ENCODE measurements at places on chromosomes 3 and 15.

DNA sequence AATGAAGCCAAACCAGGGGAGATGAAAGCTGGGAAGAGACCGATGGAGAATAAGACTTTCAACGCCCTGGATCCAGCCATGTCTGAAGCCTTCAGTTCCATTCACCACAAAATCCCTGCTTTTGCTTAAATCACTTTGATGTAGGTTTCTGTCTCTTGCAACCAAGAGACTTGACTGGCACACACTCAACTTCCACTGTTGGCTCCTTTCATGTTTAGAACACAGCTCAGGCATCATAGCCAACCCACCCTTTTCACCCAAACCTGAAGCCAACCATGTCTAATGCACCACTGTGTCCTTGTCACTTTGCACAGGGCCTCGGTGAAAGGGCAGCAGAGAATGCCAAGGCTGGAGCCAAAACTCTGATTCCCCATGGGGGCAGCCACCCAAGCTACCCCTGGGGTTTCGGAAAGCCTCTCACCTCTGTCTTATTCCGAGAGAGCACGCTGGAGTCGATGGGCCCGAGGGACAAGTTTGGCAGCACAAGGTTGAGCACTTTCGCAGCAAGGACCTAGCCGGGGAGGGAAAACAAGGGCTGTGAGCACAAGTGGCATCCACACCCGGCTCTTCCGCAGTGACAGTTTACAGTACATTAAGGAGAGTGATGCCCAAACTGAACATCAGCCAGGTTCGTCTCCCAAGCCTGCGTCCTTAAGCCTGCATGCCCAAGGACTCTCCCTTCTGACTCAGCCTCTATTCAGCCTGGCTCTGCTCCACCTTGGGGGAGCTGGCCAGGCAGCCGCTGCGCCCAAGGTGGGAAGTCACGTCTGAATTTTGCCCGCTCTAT is 37.6 kb downstream of the ABTB1 start:
- no peak for DNase-seq

GRCh38 chr3:139808201-139808600 is 126.8 kb upstream of the CLSTN2 start:
- no peak for DNase-seq

DNA sequence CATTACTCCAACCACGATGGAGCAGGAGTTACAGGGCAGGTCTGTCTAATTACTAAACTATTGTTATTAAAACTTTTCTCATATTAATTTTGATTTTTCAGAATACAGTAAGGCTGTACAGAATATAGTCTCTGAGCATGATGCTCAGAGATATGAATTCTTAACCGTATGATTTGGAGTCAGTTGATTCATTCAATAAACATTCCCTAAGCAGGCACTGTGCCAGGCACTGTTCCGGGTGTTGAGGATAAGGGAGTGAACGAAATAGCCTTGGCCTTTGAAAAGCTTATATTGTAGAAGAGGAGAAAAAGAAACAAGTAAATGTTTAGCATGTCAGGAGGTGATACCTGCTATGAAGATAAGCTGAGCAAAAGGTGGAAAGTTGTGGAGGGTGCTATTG is 187.3 kb downstream of the KCNAB1 start:
- DNase-seq = peak; percentile 59

DNA sequence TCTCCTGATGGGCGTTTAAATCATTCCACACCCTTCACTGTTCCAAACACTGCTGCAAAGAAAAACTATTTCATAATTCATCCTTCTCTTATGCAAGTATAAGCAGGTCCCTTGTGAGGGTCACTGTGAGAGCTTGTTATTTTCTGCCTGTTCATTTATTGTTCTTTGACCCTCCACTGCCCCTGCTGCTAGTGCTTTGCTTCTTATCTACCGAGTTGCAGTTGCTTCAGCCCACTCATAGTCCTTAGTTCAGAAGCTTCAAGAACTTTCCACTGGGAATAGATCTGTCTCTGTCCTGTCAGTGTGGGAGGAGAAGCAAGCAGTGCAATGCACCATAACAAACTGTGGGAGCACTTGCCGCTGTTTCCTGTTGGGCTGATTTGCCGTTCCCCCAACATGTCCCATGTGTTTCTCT is 39.8 kb downstream of the RIOX2 start:
- DNase-seq = peak; percentile 22

- DNase-seq = no peak
Measured at GRCh38 chr15:57463360-57463759, 87.1 kb downstream of the CGNL1 start.

DNA sequence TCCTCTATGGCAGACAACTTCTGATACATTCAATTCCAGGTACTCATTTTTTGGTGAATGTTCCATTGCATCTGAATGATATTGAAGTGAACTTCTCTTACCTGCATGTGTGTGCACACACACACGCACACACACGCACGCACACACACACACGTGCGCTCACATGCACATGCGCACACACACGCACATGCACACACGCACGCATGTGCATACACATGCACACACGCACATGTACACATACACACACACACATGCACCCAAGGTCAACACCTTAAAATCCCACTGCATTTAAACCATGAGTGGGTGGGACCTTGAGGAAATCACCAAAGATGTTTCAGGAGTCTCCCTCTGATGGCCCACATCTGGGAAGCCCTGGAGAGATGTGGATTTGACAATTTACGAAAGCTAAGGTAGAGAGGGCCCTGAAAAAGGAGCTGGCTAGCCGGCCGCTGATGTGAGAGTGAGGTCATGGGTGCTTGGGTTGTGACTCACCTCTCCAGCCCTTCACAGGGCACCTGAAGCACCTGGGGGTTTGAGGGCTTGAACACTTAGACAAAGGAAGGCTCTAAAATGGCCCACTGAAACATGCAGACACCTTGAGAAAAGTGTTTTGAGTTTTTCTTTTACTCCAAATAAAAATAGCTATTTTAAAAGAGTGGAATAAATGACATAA is 269.1 kb upstream of the LRRFIP2 start:
- no peak for DNase-seq

- DNase-seq = no peak
Measured at GRCh38 chr3:167777356-167777755, 41.8 kb downstream of the SERPINI1 start.

GRCh38 chr3:71254281-71255057 is 329.1 kb downstream of the FOXP1 start:
- no peak for DNase-seq

GRCh38 chr3:55189359-55189801 is 261.5 kb upstream of the LRTM1 start:
- DNase-seq = peak; percentile 10
